ENCODE measurements at places on chromosomes 11 and 22.

DNA sequence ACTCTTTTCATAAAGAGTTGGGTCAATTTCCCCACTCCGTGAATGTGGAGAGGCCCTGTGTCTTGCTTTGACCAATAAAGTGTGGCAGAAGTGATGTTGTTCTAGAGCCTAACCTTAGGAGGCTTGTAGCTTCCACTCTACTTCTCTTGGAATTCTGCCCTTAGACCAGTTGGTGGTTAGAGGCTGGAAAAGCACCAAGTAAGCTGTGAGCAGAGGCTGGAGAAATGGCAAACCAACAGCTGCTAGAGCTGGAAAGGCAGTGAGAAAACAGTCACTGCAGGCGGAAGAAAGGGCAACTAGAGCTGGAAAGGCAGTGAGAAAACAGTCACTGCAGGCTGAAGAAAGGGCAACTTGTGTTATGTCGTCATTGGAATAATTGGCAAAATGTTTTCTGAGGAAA, 29.8 kb upstream of the MSANTD2 start:
- no peak for DNase-seq

- no peak for DNase-seq
Observed at GRCh38 chr11:128574576-128575011, 12.8 kb downstream of the ETS1 start.

- DNase-seq, result no peak
Observed at GRCh38 chr11:31582697-31583096, 73.1 kb downstream of the ELP4 start.

GRCh38 chr11:78796956-78797355, 222.3 kb upstream of the NARS2 start:
- DNase-seq, result no peak

GRCh38 chr22:17629641-17630040, 1.1 kb upstream of the ATP6V1E1 start:
- no peak for DNase-seq

All from GM18507 (cell line).